Right ventricle myocardium superior (tissue), 1 donor: ENCODE measurements at places on chromosomes 3 and 15.

DNA sequence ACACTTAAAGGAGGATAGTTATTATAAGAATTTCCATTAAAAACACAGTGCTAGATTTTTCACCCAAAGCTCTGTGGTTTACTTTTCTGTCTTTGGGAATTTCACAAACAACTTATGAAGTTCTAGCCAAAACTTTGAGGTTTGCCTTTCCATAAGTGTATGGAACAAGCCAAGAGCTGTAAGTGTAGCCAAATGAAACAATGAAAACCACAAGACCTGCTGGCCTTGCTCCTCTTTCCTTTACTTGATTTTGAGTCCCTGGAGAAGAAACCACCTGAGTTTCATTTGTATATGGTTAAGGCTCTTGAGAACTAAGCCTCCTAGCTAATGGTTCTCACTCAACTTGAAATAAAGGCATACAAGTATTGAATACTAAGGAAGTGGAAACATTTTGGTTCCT is 365.3 kb upstream of the EPHA3 start:
- no peak for DNase-seq

DNA sequence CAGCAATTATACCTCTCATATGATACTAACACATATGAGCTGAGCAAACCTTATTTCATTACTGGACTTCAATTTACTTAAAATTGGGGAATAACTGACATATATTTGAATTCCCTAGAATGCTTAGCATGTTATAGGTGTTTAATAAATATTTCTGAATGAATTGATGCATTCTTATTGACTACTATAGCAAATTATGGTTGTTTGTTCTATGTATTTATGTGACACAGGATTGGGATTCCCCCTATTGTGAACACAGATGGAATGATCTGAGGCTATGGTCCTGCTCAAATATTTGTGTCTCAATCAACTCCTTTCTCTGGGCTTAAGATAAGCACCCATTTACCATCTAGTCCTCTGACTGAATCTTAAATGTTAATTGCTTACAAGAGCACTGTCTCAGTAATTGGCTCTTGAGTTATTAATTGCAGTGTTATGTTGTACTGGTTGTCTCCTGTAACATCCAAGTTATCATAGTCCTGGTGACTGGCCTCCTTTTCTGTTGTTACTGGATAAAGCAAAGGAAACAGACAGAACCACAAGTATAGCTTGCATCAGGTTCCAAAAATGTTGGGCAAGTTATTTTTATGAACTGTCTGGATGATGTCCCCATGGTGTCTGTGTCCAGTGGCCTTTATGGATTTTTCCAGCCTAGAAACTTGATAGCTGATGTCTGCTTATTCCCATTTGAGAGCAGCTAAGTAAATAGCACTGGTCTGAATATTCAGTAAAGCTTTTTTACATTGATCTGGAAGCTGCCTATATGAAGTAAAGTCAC is 2.3 kb upstream of the UACA start:
- no peak for DNase-seq

DNA sequence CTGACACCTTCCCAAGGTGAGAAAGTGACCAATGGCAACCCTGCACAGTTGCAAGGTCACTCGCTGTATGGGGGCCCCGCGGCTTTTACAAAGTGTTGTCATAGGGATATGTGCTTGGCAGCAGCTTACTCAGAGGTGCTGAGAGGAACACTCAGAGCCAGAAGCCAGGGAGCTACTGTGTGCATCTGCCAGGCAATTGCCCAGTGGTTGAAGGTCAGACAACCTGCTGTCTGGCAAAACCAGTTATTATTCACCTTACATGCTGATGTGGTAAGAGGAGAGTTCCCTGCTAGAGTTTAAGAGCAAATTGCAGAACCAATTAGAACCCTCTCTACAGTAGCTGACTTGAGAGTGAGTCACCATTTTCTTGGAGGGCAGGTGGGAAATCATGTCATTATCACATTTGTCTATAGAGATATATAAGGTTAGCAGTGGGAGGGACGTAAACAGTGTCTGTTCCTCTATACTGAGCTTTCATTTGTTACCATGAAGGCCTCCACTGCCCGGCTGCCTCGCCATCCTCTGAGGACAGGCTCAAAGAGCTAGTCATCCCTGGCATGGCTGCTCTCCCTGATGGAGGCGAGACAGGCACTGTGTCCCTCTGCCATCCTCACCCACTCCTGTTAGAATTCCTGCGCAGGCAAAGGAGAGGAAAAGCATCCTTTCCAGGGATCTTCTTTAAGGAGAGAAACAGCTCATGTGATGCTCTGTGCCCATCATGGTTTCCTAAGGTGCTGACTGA is 274.4 kb downstream of the PLCL2 start:
- peak; percentile 74 for DNase-seq

DNA sequence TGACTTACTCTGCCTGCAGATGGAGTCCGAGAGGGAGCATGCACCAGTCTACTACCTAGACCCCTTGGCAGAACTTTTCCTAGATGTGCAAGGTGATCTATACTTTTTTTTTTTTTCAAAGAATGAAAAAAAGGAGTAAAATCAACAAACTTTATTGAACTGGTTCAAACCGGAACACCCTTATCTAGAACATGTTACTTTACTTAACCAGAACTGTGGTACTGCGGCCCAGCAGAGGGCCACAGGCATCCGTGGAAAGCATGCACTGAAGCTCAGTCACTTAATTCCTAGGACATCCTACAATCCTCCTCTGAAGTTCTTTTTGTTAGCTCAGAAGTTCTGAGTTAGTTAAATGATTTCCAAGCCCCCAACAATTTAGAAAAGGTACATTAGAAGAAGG is 21.6 kb downstream of the CHAC1 start:
- no peak for DNase-seq

- no peak for DNase-seq
Observed at GRCh38 chr3:170163956-170164645, 17.4 kb downstream of the PHC3 start.

DNA sequence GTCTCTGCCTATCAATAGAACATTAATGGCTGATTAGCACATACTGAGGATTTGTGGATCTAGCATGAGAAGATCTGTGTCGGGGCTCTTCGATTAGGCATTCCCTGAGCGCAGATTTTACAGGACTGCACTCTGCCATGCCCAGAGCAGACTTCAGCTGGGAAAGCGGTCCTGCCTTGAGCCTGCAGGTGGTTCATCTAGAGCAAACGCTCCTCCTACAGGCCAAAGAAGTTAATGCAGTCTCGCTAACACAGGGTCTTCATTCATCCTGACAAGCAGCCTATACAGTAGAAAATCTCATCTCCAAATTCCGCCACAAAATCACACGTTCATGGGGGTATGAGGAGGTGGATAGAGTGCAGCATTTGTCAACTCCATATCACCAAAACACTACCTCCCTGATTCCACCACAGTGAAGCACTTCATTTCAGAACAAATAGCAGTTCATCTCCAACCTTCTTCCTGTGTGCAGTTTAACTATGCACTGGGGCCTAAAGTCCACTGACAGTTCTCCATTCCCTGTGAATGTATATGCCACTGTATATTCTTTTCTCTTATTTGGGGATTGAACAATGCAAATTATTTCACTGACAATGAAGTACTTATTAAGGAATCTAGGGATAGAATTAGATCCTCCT is 405.8 kb downstream of the IGSF11 start:
- DNase-seq: no peak

DNA sequence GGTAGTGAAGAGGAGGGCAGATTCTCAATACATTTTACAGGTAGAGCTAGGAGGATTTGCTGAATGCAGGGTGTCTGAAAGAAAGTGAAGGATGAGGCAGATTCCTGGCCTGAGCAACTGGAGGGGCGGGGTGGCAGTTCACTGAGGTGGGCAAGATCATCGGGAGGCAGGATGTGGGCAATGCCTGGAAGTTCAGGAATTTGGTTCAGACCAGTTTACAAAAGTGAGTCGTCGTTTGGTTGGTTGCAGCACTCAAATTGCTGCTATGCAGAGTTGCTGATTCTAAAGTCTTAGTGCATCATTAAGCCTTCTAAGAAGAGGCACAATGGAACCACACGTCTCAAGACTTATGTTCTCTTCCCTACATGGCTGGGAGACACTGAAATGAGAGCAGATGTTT is 134.0 kb downstream of the MFSD1 start:
- no peak for DNase-seq

DNA sequence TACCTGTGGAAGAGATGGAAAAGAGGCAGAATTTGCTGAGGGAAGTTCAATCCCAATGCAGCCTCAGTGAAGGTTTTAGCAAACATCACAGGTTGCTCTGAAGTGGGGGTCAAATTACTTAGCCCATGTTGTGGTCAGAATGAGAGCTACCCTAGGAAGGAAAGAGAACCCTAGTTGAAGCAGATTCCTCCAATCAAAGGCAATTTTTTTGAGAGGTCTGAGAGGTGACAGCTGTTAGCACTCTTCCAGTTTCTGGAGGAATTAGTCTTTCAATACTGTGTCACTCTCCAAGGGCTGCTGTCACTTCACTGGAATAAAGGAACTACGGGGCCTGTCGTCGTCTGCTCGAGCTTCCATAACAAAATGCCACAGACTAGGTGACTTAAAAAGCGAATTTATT is 584.2 kb upstream of the DPPA4 start:
- DNase-seq: no peak

DNA sequence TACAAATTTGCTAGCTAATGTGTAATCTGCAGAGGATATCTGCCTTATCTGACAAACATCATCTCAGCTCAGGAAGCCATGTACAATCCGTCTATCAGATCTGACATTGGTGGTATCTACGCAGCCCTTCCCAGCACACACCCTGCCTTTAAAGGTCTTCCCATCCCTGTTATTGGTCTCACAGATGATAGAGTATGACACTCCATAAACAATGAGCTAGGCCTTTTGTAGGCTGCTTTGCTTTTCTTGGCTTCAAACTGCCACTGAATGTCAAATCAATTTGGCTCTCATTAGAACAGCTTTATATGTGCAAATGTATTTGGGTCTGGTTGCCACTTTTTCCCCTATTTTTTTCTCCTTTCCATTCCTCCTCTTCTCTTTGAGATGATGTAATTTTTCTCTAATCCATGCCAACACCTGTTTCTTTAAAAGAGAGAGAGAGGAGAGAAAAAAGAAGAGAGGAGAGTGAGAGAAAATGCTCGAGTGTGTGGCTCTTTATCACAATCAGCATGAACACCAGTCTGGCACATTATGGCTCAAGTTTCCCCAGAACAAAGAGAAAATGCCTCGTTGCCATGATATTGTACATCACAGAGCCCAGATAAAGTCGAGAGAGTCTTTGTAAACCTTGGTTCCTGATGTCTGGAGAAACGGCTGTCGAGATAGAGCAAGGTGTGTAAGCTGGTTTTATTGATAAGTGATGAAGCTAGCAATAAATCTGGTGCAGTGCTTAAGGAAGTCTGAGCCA is 80.8 kb upstream of the DPH6 start:
- DNase-seq: no peak

GRCh38 chr3:37940242-37940908 is 50.2 kb upstream of the VILL start:
- no peak for DNase-seq

- DNase-seq: no peak
Observed at GRCh38 chr3:39849992-39850715, 40.7 kb downstream of the MYRIP start.

GRCh38 chr3:146274833-146275232 is 23.9 kb upstream of the PLSCR4 start:
- DNase-seq: no peak

DNA sequence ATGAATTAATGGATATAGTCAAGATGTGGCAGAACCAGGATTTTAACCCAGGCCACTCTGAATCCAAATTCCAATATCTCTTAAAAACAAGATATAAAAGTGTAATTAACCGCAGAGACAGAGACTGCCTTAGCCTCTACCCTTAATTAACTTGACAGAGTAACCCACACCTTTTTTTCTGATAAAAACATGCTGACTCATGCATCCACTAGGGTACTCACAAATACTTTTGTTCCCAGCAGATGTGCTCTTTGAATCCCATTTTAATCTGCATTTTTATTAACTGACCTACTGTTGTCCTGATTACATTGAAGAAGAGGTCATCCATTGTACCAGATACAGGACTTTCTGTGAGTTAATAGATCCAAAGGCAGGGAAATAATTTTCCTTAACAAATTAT is 278.3 kb downstream of the CHL1 start:
- no peak for DNase-seq

- no peak for DNase-seq
Observed at GRCh38 chr3:154972951-154973350, 107.2 kb upstream of the MME start.
